ENCODE measurements at places on chromosomes 2 and 18. TPM values are rescaled to one million over a fixed set of nuclear protein-coding genes. Genes with fewer than 3 reads are reported as not detected.
A peak's percentile ranks its signal among the peaks of the same experiment; 100 is the strongest.

- no peak for DNase-seq
Measured at GRCh38 chr2:231347081-231347480, 48.4 kb upstream of the B3GNT7 start.

GRCh38 chr2:106065983-106066820 lies 127.9 kb downstream of the UXS1 start:
- no peak for DNase-seq

DNA sequence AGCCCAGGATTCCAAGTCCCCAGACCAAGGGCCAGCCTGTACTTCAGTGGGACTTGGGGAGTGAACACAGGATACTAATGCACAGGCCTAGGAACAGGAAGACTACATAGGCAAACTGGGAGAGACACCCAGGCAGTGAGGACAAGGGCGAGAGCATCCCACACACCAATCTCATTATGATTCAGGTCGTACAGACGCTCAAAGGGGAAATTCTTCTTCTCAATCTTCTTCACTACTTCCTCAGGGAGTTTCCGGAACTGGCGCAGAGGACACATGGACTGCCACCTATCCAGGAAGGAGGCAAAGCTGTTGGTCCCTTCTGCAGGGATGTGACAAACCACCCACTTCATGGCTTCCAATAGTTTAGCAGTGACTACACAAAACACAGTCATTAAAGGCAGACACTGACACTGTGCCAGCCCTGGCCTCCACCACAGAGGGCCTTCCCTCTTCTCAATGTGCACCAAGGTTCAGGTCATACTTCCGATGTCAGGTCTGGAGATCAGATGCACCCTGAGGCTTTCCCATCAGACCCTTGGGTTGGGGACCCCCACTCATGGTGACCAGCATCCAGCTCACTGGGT lies 18.0 kb downstream of the SNRNP200 start:
- DNase-seq: peak; percentile 36

DNA sequence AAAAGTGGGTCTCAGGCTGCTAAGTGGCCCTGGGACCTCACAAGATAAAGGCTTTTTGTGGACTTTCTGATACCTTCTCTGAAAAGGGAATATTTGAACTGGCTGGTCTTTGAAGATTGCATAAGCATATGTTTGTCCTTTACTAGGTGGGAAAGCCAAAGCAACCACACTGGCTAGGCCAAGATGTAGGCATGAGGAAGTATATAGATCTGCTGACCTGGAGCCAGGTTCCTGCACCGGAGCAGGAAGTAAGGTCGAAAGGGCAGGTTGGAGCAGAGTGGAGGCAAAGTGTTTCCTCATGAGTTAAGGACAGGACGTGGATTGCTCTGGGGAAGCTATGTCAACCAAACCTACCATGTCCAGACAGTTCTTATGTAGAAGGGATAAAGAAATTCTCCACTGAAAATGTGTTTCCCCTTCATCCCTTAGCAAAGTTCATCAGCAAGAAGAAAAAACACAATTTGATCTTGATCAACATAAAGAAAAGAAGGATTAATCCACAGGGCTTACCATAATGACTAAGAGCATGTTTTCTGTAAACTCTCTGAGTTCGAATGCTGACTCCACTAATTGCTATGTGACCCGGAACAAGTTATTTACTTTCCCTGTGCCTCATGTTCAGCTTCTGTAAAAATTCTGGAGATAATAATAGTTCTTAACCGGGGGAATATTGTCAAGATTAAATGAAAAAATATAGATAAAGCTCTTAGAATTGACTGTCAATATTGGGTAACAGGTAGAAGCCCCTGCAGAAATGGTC lies 156.1 kb upstream of the SRD5A2 start:
- DNase-seq: no peak

- DNase-seq: no peak
Measured at GRCh38 chr2:231590614-231591013, 2.0 kb upstream of the TEX44 start.

- no peak for DNase-seq
Measured at GRCh38 chr2:237251986-237252385, 162.0 kb downstream of the COL6A3 start.

Gene SPATA3
- not detected for total RNA-seq

Gene LOXL3
- 7.8 TPM for total RNA-seq

Gene SPEG
- total RNA-seq: 208 TPM

Gene C1D
- total RNA-seq: 37.9 TPM

Gene KCNJ13
- not detected for total RNA-seq

Gene TMEM17
- 2.5 TPM for total RNA-seq

Gene FHOD3
- total RNA-seq: 18.5 TPM
